ENCODE measurements at places on chromosomes 3 and 15. TPM values are rescaled to one million over a fixed set of nuclear protein-coding genes. Genes with fewer than 3 reads are reported as not detected.

DNA sequence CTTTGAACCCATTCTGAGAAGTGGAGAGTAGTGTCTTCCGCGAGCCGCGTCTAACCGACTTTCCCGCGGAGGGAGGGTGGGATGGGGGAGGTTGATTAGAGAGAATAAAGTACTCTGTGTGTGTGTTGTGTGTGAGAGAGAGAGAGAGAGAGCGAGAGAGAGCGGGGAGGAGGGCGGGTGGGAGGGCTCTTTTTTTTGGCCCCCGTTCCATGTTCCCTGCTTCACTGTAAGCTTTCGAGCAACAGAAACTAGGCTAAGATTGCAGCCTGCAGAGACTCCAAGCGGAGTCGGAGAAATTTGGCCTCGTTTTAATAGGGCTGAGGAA, 1.6 kb upstream of the MEIS2 start:
- DNase-seq = no peak

DNA sequence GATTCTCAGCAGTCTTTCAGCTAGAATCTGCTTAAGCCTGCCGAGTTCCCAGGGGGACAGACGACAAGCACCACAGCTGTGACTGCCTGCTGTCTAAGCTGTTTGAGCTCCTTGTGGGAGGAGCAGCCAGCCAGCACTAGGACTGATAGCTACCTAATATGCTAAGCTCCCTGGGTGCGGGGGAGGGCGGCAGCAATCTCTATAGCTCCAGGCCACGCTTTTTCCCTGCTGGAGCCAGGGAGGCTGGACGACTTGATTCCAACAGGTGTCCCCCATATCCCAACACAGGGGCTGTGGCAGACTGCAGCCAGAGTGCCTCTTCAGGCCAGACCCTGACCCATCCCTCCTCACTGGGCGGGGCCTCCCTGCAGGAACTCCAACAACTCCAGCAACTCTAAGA, 134.1 kb upstream of the ARPP21 start:
- DNase-seq = no peak

- DNase-seq = no peak
Measured at GRCh38 chr3:192817053-192817452, 89.7 kb upstream of the FGF12 start.

DNA sequence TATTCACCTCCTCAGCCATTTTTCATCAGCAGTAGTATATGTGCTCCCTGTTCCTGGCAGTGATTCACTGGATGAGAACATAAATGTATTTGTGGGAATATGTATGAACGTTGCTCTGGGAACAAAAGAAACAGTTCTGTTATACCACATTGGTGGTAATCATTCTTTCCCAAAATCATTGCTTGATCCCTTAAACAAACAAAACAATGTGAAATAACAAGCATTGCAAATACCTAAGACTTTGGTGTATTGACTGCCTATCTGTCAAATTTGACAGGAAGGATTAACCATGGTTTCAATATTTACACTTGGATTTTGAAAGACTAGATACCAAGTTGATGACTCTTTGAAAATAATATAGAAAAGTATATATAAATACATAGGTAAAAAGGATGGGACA, 284.1 kb downstream of the FHIT start:
- DNase-seq = no peak

DNA sequence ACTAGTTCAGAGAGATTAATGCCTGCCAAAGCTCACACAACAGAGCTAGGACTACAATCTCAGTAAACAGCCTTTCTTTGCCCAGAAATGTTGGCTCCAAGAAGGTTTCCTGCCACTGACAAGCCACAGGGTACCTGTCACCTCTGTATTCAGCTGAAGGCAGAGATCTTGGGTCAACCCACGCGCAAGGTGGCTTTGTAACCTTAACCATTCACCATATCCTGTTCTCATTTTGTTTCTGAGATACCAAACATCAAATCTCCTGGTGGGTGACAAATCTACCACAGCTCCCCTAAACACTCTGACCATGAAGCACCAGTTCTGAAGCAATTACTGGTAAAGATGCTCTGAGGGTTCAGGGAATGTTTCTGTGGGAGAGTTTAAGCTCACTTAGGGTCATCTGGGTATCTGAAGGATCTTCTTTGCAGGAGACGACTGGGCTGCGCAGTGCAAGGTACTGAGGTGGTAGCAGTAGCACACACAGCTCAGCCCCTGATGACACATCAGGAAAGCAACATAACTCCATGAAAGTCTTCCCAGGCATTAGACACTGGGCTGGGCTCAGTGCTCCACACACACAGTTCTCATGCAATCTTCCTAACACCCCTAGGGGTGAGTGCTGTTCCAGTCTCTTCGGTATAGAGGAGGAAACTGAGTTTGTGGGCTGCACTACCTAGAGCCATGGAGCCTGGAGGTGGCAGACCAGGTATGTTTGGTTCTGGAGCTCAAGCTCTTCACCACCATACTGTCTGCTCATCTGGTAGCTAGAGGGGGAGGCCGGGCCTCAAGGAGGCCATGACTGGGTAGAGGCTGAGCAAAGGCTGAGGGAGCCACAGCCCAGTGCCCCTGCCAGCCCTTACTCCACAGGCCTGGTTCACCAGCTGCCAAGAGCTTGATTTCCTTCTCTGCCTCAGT, 7.7 kb downstream of the CXCR6 start:
- DNase-seq = no peak

DNA sequence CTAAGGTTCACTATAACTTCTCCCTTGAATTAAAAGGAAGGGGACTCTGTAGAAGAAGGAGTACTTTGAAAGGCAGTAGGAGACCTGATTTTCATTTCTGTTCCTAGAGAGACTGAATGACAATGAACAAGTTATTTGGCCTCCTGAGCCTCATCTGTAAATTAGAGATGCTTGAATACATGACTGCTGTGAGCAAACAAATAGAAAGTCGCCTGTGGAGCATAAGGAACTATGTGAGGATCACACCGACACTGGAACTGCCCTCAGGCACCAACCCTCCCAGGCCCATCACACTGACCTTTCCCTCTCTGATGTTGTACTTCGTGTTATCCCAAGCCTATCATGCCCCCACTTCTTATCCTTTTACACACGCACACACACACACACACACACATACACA, 48.6 kb downstream of the IMPG2 start:
- no peak for DNase-seq

DNA sequence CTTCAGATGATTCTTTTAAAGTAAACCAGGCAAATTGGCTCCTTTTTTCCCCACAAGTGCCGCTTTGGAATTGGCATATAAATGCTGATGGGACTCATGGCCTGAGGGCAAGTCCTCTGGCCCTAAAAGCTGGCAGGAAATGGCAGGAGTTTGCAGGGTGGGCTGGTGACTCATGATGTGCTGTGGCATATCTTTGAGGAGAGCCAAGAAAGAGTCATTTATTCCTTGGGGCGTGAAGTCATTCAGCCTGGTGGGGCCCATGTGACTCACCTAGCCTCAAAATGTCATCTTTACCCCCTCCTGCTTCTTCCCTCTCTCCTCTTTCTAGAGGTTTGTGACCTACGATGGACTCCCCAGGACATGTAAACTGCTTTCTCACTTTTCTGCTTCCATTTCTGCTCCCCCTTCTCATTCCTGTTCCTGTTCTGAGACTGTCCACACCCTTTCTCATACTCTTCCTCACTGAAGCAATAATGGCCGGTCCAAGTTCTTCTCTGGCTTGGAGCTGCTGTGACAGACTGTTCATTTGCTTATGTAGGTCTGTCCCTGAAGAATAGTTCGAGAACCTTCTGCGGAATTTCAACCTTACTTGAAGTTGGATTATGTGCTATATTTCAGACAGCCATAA, 326.1 kb downstream of the SATB1 start:
- no peak for DNase-seq

DNA sequence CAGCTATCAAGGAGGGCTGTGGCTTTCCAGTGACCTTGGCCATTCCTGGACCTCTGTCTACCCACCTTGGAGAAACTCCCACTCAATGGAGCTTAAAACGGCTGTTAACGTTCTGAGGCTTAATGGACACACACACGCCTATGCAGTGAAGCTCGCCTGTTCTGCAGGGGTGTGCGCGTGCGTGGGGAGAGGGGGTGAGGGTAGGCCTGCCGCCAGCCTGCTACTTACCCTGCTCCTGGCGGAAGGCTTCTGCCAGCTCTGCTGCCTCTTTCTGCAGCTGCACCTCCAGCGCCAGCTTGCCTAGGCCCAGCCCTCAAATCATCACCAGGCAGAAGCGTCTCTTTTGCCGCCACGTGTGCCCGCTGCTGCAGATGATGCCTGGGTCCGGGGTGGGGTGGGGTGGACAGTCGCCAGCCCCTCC, 23.2 kb upstream of the PARL start:
- no peak for DNase-seq

GRCh38 chr15:94858449-94858848, 627.1 kb downstream of the MCTP2 start:
- no peak for DNase-seq

DNA sequence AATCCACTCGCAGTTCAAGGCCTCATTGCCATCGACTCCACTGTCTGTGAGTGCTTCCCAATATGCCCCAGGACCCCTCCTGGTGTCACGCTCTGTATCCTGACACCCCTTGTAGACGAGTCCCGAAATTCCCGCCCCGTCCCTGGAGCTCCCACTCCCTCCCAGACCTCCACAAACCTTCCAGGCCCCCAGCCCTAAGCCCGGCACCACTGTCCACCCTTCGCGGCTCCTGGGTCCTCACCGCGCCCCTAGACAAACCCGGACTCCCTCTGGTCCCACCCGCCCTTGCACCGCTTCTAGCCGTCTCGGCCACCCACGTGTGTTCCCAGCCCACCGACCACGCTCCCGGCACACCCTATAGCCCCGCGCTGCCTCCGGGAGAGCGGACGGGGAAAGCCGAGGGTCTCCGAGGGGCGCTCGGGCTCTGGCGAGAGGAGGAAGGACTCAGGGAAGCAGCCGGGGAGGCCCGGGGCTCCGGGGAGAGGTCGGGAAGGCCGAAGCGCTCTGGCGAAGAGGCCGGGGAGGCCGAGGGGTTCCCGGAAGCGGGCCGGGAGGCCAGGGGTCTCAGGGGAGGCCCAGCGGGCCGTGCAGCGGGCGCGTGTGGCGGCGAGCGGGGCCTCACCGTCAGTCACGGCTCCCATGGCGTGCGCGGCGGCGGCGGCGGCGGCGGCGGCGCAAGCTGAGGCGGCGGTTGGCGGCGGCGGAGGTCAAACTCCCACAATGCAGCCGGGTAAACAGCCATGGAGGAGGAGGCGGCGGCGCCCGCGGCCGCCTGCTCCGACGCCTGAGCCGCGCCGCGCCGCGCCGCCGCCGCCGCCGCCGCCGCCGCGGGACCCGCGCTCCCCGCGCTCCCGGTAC, at the start of the genes ATXN7 and THOC7:
ATXN7 (plus strand) TSS at position 718 of the 858 bp plus-strand sequence. CDS start 48,732 bp downstream, outside the sequence.
THOC7 (minus strand) TSS at position 656 of the 858 bp plus-strand sequence; CDS start at position 641, 15 bp downstream.
- DNase-seq = peak; percentile 40

GRCh38 chr15:35394416-35394815, 151.5 kb downstream of the DPH6 start:
- DNase-seq = no peak

GRCh38 chr15:101359365-101359947, 64.4 kb upstream of the SNRPA1 start:
- DNase-seq = no peak

GRCh38 chr3:83321457-83321856, 1560.0 kb upstream of the GBE1 start:
- no peak for DNase-seq

- DNase-seq = no peak
Measured at GRCh38 chr15:45594835-45595530, 7.8 kb downstream of the BLOC1S6 start.

- no peak for DNase-seq
Measured at GRCh38 chr15:56996746-56997470, 78.5 kb downstream of the TCF12 start.

DNA sequence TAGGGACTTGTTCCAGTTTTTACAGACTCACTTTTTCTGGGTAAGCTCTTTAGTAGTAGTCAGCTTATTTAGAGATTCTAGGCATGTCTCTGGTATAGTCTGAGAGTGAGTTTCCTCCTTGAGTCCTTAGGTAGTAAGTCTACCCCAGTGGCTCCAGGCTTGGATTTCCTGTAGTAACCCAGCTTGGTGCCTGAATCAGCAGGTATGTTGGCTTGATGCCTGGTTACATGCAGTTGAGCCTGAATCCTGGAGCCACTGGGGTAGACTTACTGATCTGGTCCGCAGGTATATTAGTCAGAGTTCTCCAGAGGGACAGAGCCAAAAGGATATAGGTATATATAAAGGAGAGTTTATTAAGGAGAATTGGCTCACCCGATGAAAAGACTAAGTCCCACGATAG, 85.8 kb upstream of the RBMS3 start:
- DNase-seq = no peak

DNA sequence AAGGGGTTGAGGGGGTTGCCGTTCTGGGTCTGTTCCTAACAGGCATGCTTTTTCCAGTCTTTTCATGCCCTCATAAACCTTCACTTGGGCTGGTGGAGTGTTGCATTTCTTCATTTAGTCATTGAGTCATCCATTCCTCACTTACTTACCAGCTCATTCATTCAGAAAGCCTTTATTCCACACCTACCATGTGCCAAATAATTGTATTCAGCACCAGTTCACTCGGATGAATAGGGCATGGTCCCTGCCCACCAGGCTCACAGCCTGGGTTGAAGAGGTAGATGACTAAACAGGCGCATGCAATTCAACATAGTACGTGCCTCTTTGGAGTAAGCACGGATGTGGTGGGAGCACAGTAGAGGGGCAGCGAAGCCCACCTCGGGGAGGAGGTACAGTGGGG, 35.1 kb upstream of the THSD4 start:
- DNase-seq = no peak

GRCh38 chr15:43471975-43472374, 21.0 kb downstream of the TP53BP1 start:
- DNase-seq = no peak

Gene PRRT3
- 8.1 TPM for total RNA-seq

Gene BCHE
- total RNA-seq = under 0.01 TPM

Gene SH2D7
- total RNA-seq = not detected
